ENCODE measurements at places on chromosomes 3 and 15.

DNA sequence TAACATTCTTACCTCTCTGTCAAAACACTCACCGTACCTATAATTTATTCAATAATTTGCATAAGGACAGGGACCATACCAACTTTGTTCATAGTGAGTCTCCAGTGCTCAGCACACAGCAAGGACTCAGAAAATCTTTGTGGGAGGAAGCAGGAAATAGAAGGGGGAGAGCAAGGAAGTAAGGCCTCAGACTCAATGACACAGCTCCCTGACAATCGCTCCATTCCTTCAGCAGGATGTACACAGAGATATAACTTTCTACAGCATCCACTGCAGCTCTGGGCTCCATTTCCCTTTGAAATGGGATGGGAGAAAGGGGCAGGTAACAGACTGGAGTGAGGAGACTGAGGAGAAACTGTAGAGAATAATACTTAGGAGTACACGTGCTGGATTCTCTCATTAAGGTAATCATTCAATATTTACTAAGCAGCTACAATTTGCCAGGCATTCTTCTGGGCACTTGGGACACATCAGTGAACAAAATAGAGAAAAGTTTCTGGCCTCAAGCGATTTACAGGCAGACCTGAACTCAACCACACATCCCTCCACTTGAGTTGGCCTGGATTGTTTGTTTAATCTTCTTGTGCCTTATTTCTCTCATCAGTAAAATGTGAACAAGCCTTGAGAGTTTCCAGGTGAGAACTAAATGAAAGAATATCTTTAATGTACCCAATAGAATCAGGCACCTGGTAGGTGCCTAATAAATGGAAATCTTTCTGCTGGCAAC is 330.3 kb upstream of the THBS1 start:
- DNase-seq = no peak

DNA sequence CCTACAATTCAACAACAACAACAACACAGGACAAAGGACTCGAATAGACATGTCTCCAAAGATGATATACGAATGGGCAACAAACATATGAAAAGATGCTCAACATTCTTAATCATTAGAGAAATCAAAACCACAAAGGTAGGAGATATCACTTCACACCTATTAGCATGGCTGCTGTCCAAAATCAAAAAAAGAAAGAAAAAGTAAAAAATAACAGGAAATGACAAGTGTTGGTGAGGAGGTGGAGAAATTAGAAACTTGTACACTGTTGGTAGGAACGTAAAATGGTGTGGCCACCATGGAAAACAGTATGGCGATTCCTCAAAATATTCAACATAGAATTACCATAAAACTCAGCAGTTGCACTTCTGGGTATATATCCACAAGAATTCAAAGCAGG is 312.3 kb upstream of the STT3B start:
- no peak for DNase-seq

GRCh38 chr3:25648925-25649830 is 15.5 kb downstream of the TOP2B start:
- peak; percentile 11 for DNase-seq

DNA sequence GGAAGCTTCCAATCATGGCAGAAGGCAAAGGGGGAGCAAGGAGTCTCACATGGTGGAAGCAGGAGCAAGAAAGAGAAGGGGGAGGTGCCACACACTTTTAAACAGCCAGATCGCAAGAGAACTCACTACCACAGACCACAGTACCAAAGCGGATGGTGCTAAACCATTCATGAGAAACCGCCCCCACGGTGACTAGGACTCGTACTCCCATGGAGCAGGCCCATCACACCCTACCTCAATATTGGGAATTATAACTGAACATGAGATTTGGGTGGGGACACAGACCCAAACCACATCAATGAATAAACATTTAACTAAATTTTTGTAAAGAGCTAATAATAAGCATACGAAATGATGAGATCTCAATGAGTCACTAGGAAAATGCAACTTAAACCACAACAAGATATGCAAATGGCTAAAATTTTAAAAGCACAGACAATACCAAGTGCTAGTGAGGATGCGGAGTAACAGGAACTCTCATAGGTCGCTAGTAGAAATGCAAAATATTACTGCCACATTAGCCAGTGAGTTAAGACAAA is 10.0 kb downstream of the MRPS25 start:
- DNase-seq = no peak

DNA sequence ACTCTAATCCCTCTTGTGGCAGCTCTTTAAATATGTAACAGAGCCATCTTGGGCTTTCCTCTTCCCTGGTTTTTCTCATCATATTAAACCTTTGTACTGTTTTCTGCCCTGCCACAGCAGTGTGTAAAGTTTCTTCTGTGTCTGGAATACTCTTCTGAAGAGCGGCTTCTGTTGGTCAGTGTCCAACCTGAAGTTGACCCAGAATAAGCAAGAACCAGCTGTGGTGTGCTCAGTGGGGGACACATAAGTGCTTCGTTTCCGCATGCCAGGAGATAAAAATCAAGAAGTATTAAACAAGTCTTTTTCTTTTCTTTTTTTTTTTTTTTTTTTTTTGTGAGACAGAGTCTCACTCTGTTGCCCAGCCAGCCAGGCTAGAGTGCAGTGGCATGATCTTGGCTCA is 173.2 kb upstream of the CHRM5 start:
- no peak for DNase-seq

- DNase-seq = peak; percentile 93
Measured at GRCh38 chr3:127585813-127586413, 4.6 kb downstream of the TPRA1 start.

- DNase-seq = no peak
Measured at GRCh38 chr3:64082411-64082810, 59.1 kb upstream of the PSMD6 start.

- no peak for DNase-seq
Measured at GRCh38 chr3:177935047-177935446, 601.2 kb upstream of the KCNMB2 start.

DNA sequence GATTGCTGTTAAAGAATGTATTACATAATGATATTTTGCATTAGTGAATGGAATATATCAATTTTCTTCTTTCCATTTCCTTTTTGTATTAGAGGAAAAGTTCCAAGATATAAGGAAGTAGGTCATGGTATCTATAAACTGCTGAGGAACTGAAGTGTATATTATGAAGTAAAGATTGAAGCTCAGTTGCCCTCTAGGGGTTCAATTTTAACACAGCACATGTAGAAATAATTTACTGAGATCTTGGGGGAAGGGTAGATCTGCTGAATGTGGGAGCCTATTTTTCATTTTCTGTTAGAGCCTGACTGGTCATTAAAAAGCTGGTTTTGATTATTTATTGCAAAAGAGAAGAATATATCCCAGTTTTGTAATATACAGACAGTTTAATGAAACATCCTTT is 45.2 kb downstream of the CMC1 start:
- DNase-seq = peak; percentile 7

GRCh38 chr3:13080591-13080990 is 7.4 kb upstream of the IQSEC1 start:
- no peak for DNase-seq

GRCh38 chr3:25870452-25870851 is 80.6 kb downstream of the OXSM start:
- no peak for DNase-seq

- DNase-seq = no peak
Measured at GRCh38 chr3:12230406-12230805, 58.5 kb upstream of the PPARG start.

GRCh38 chr3:113514265-113514769 is 639 bp downstream of the SPICE1 start:
- no peak for DNase-seq

DNA sequence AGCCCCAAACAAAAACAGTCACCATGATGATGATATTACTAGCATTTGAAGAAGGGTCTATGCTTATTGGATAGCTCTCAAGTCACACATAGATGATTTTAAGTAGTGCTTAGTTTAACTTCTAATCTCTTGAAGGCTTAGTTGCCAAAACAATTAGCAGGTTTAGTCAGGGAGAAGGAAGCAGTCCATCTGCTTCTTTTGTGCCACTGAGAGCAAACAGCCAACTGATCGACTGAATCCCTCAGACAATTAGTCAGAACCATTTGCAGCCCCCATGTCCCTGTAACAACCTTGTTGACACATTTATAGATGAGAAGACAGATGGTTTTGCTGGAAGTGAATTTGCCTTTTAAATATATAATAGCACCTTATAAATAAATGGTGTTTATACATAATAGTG is 585.1 kb upstream of the SUCLG2 start:
- DNase-seq = no peak

DNA sequence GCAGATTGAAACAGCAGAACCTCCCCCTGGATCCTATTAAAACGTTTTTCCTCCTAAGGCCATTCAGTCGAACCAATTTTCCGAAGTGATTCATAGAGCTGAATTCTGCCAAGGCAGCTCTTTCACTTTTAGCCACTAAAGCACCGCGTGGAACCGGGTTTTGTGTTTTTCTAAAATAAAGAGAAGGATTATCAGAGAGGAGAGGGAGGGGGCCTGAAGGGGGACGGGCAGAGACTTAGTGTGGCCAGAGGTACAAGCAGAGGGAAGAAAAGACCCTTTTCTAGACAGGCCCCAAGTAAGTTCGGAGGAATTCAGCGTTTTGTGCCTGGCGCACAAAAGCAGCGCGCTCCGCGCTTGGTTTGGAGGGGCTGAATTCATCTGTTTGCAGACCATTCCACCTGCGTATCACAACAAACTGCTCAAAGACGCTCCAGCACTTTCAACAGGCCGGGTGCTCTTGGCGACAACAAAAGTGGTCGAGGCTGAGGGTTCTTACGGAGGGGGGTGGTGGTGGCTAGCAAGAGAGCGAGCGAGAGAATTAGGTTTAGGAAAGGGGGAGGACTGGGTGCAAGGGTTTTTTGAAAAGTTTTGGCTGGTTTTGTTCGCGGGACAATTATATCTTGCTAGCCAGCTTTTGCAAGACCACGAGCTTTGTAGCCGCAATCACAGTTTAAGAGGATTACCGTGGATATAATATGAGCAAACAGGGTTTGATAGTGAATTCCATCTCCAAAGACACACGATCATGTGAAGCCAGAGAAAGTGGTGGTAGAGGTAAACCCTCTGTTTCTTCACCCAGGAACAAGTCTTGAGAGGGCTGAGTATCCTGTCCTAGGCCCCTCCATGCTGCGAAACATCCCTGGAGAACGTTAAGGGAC is 1.2 kb upstream of the FEZF2 start:
- no peak for DNase-seq
